ENCODE measurements at places on chromosomes 3 and 15. TPM values are rescaled to one million over a fixed set of nuclear protein-coding genes. Genes with fewer than 3 reads are reported as not detected.

- no peak for DNase-seq
Observed at GRCh38 chr15:38829086-38829485, 264.5 kb upstream of the RASGRP1 start.

DNA sequence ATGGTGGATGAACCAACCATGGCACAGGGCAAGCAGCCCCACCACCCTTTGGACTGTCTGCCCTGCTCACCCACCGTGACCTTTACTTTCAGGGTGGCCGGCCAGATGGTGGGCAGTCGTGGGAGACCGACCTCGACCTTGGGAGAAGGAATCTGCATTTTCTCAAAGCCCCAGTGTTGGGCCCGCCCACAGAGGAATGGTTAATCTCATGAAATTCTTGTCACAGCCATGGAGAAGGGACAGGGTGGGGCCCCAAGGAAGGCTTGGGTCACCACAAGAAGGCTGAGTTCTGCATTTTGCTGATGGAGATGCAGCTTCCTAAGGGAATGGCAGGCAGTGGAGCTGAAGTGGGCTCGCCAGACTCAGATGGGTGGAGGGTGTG lies 2.9 kb downstream of the PLXND1 start:
- no peak for DNase-seq

DNA sequence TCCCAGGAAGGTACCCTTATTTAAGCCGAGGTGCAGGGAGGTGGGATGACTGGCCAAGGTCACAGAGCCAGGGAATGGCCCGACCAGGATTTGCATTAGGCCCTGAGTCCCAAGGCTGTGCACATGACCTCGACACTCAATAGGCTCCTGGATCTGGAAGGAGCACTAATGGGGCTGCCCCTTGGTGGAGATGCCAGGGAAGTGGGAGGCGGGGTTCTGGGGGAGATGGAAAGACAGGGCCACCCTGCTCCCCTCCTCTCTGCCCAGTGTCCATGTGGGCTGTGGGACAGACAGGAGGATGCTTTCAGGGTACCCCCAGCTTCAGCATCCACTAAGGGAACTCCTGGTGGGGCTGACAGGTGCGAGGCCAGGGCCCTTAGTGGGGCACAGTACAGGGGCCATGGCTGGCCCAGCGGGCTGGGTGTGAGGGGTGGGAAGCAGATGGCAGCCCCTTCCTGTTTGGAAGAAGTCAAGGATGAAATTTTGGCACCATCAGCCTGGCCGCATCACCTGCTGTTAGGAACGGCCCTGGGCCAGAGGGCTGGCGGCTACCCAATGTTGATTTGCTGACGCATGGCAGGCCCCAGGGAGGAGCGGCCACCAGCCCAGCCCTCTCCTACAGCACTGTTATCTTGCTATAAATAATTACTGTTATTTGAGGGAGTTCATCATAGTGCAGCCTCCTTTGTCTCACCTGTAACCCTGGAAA lies 37.3 kb downstream of the ATP2B2 start:
- no peak for DNase-seq

- DNase-seq = no peak
Observed at GRCh38 chr3:38343797-38344594, 2.6 kb upstream of the XYLB start.

DNA sequence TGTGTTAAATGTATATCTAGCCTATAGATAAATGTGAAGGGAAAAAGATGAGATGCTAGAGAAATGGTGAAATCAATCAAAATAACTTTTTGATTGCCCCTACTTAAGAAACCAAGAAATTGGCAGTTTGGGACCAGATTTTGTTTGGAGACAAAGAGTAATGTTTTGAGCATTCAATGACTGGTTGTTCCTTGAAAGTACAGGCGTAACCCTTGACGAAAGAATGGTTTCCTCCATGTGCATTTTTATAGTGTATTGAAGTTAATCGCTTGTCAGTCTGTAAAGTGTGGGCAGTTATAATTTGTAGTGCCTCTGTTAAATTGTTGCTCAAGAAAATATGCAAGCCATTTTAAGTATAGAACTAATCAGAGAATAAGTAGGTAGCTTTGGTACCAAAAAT lies 1.2 kb downstream of the KIF23 start:
- DNase-seq = no peak

PTX3 gene
- not detected for total RNA-seq
